ENCODE measurements at places on chromosomes 5 and 9. TPM values are rescaled to one million over a fixed set of nuclear protein-coding genes. Genes with fewer than 3 reads are reported as not detected.

- H3K27ac ChIP-seq = no peak overlapping the region
- no peak overlapping the region for H3K4me3 ChIP-seq
- H3K27me3 ChIP-seq = no peaks in the 10 kb centered on the region
- no peaks in the 10 kb centered on the region for H3K4me1 ChIP-seq
These were observed 150.7 kb downstream of the SLC28A3 start for GRCh38 chr9:84189904-84190303.

Gene PTGS1
- total RNA-seq = 14.2 TPM

Gene HSD17B3
- not detected for total RNA-seq

Gene ADAMTS19
- total RNA-seq = 0.96 TPM
